Myometrial cell (primary cell): ENCODE measurements at places on chromosomes 16 and 17. TPM values are rescaled to one million over a fixed set of nuclear protein-coding genes. Genes with fewer than 3 reads are reported as not detected.

KCNJ12 gene
- total RNA-seq: not detected in 2 replicates

KRT23 gene
- total RNA-seq: 3.5 and 4.3 TPM in 2 replicates

RHOT2 gene
- total RNA-seq: 47.0 and 48.7 TPM in 2 replicates

CCDC144A gene
- under 0.01 and 0.71 TPM in 2 replicates for total RNA-seq

ASB16 gene
- total RNA-seq: not detected in 2 replicates

ASGR1 gene
- 3.5 TPM in 1 of 2 replicates, not detected in the other for total RNA-seq

KCNJ16 gene
- total RNA-seq: not detected in 2 replicates

MT1A gene
- total RNA-seq: 15.6 and 38.3 TPM in 2 replicates

PIRT gene
- not detected in 2 replicates for total RNA-seq

MVD gene
- total RNA-seq: 255 and 295 TPM in 2 replicates

SLC2A4 gene
- not detected in 2 replicates for total RNA-seq

SCGB1C2 gene
- not detected in 2 replicates for total RNA-seq

HID1 gene
- under 0.01 and 0.53 TPM in 2 replicates for total RNA-seq

SRP68 gene
- total RNA-seq: 29.4 and 37.7 TPM in 2 replicates

FOXJ1 gene
- total RNA-seq: not detected in 2 replicates

MYH11 gene
- total RNA-seq: not detected in 2 replicates

RAP1GAP2 gene
- total RNA-seq: 2.3 and 2.7 TPM in 2 replicates

CCL14 gene
- total RNA-seq: not detected in 2 replicates

TNFRSF13B gene
- total RNA-seq: not detected in 2 replicates

TBC1D26 gene
- not detected in 2 replicates for total RNA-seq

CHD9NB gene
- 0.29 and 1.1 TPM in 2 replicates for total RNA-seq

ATP6V0D1 gene
- 152 and 268 TPM in 2 replicates for total RNA-seq

MYH1 gene
- total RNA-seq: not detected in 2 replicates

IL17C gene
- total RNA-seq: 1.4 TPM in 1 of 2 replicates, not detected in the other

SEPTIN1 gene
- total RNA-seq: not detected in 2 replicates

CDT1 gene
- 18.6 and 29.4 TPM in 2 replicates for total RNA-seq

SLC13A2 gene
- not detected in 2 replicates for total RNA-seq

ITGAD gene
- total RNA-seq: not detected in 2 replicates

KRT13 gene
- total RNA-seq: 0.35 TPM in 1 of 2 replicates, not detected in the other

EFCAB5 gene
- 0.18 TPM in 1 of 2 replicates, not detected in the other for total RNA-seq

TBC1D3E gene
- not detected in 2 replicates for total RNA-seq

IRF8 gene
- total RNA-seq: not detected in 2 replicates

TP53TG3C gene
- not detected in 2 replicates for total RNA-seq

ITGA2B gene
- 0.86 TPM in 1 of 2 replicates, not detected in the other for total RNA-seq

CDK3 gene
- total RNA-seq: 1.2 and 3.5 TPM in 2 replicates

TP53TG3F gene
- total RNA-seq: not detected in 2 replicates

MYL11 gene
- not detected in 2 replicates for total RNA-seq

NEK8 gene
- total RNA-seq: 2.1 and 34.3 TPM in 2 replicates

MEAK7 gene
- 36.0 and 41.1 TPM in 2 replicates for total RNA-seq

VPS25 gene
- total RNA-seq: 128 and 142 TPM in 2 replicates

PRR35 gene
- not detected in 2 replicates for total RNA-seq

CDH16 gene
- total RNA-seq: not detected in 2 replicates

ATP5PD gene
- 375 and 445 TPM in 2 replicates for total RNA-seq

MT1F gene
- 6.2 TPM in 1 of 2 replicates, not detected in the other for total RNA-seq

CHST5 gene
- not detected in 2 replicates for total RNA-seq

NTHL1 gene
- total RNA-seq: 27.6 and 51.3 TPM in 2 replicates

TBX6 gene
- total RNA-seq: 0.35 and 0.86 TPM in 2 replicates

KRTAP4-1 gene
- total RNA-seq: not detected in 2 replicates

MYLK3 gene
- under 0.01 and 0.18 TPM in 2 replicates for total RNA-seq

DNAI2 gene
- total RNA-seq: not detected in 2 replicates
